ENCODE measurements at places on chromosomes 3 and 15.

- DNase-seq, result no peak
Observed at GRCh38 chr3:160245261-160245800, 20.1 kb downstream of the C3orf80 start.

DNA sequence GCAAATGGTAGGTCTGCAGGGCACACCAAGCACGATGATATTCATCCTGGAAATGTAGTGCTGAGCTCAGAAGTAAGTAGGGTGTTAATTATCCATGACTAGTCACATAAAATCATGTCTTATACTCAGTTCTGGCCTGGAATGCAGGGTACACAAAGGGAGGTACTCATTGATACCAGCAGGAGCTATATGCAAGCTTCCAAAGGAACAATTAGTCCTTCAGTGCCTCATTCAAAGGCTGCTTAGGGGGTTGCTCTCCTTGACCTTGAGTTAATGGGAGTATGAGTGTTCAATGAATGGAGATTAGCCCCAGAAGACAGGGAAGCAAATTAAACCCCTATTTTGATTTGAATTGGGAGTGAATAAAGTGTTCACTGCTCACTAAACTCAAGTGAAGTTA lies 38.3 kb downstream of the CNTN6 start:
- no peak for DNase-seq

GRCh38 chr15:64246364-64247189 lies 83.8 kb upstream of the PPIB start:
- DNase-seq, result peak; percentile 67

- DNase-seq, result no peak
Observed at GRCh38 chr3:189655617-189656016, 24.4 kb downstream of the TP63 start.

DNA sequence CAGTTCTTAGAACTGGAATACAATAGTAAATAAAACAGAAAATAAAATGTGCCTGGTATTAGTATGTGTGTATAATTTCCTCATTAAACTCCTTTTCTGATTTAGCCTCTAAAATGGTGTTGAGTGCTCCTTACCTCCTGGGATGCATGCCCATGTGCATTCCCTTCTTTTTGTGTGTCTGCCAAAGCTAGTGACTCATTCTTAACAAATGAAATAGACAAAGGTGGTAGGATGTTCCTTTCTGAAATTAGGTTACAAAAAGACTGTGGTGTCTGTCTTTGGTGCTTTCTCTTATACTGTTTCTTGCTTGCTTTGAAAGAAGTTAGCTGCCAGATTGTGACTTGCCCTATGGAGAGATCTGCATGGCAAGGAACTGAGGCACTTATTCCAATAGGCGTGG lies 623.7 kb downstream of the GRM7 start:
- no peak for DNase-seq

GRCh38 chr3:58857402-58857801 lies 190.8 kb upstream of the FAM3D start:
- DNase-seq, result no peak
